ENCODE measurements at places on chromosomes 2 and 18. TPM values are rescaled to one million over a fixed set of nuclear protein-coding genes. Genes with fewer than 3 reads are reported as not detected.

AOX1 gene
- total RNA-seq = 18.0 TPM

SLC4A5 gene
- 2.5 TPM for total RNA-seq

AGXT gene
- total RNA-seq = not detected

MFSD6 gene
- total RNA-seq = 105 TPM

CXCR2 gene
- total RNA-seq = 1.2 TPM

RANBP2 gene
- total RNA-seq = 67.1 TPM

SLC35G4 gene
- not detected for total RNA-seq

SERPINB7 gene
- not detected for total RNA-seq

CDKL4 gene
- 4.2 TPM for total RNA-seq

IL37 gene
- not detected for total RNA-seq

All from stomach (tissue), 19 donors.